WTC11 (cell line): ENCODE measurements at places on chromosomes 4 and X. TPM values are rescaled to one million over a fixed set of nuclear protein-coding genes. Genes with fewer than 3 reads are reported as not detected.

Gene SLC6A8
- total RNA-seq = 102 to 112 TPM (median 110 TPM) in 3 replicates

Gene CFAP47
- total RNA-seq = 0.07 TPM in 1 of 3 replicates, not detected in the others

Gene SNX25
- 16.9 to 20.9 TPM (median 19.1 TPM) in 3 replicates for total RNA-seq

Gene NCAPG
- 54.7 to 61.9 TPM (median 55.9 TPM) in 3 replicates for total RNA-seq

DNA sequence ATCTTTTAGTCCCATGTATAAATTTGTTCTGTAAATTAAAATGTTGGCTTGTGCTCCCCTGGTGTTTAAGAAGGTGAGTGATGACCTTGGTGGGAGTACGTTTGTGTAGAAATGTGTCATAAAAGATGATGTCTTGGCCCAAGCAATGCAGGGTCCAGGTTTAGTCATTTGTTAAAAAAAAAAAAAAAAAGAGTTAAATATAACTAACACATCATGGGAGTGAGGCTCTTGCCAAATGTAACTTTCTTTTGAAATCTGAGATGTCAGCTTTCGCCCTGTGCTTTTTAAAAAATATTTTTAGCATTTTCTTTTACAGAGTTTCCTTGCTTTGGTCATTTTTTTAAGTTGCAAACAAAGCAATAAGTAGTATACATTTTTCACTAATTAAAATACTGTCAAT lies 135.6 kb downstream of the FBXO8 start:
- 0 out of 2 replicates have a peak, but pooled peaks cover 4% of the 10 kb centered on the region for H3K27me3 ChIP-seq
- no peak overlapping the region for H3K4me3 ChIP-seq
- peaks cover 3% of the 10 kb centered on the region; the same call in 1 of the 2 replicates for H3K4me1 ChIP-seq
- DNase-seq = no peak
- H3K36me3 ChIP-seq = no peaks in the 10 kb centered on the region

DNA sequence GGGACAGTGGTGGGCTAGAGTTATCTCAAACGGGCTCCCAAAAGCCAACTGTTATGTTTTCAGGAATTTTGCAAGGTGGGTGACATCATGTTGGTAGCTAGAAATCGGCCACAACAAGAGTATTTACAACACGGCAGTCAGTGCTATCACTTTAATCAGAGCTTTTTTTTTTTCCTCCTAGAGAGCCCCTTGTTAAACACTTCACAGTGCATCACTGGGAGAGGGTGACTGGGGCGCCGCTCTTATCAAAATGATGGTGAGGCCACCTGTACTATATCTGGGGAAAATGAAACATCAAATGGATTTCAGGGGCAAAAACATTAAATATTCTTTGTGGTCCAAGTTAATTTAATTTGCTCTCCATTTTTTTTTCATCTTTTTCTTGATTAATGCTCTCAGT lies 44.9 kb downstream of the MAMLD1 start:
- no peak for DNase-seq
- H3K27ac ChIP-seq = no peak overlapping the region
- peaks cover under 1% of the 10 kb centered on the region for H3K4me1 ChIP-seq
- H3K27me3 ChIP-seq = no peaks in the 10 kb centered on the region
- H3K36me3 ChIP-seq = no peaks in the 10 kb centered on the region
- H3K4me3 ChIP-seq = no peak overlapping the region

GRCh38 chr4:78661921-78662521 lies 110.5 kb downstream of the ANXA3 start:
- no peak overlapping the region; the same call in 1 of the 2 replicates for H3K27ac ChIP-seq
- DNase-seq = no peak
- H3K4me3 ChIP-seq = no peak overlapping the region
- peaks cover 3% of the 10 kb centered on the region; the same call in 1 of the 2 replicates for H3K27me3 ChIP-seq

DNA sequence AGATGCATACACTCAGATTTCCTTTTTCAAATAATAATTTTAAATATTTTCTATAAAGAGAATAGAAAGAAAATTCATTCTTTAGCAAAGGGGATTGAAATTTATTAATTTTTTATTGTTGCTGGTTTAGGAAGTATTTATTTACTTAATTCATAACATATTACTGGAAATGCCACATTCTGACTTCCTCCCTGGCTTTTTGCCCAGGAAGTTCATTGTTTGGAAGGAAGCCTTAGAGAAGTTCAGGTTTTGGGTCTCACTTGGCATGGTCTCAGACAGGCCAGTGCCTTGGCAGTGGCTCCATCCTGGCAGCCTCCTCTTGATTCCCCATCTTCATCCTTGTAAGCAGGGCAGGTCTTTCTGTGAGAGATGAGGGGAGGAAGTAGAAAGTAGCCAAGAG lies 50.5 kb downstream of the IL15 start:
- no peaks in the 10 kb centered on the region for H3K4me1 ChIP-seq
- no peak for DNase-seq
- no peak overlapping the region for H3K4me3 ChIP-seq

GRCh38 chr4:128290526-128290925 lies 2.9 kb upstream of the PGRMC2 start:
- peaks cover 5% of the 10 kb centered on the region; the same call in 1 of the 2 replicates for H3K36me3 ChIP-seq
- H3K4me1 ChIP-seq = peaks cover 30% of the 10 kb centered on the region
- no peaks in the 10 kb centered on the region for H3K27me3 ChIP-seq
- no peak overlapping the region; the same call in 1 of the 2 replicates for H3K27ac ChIP-seq
- DNase-seq = no peak

DNA sequence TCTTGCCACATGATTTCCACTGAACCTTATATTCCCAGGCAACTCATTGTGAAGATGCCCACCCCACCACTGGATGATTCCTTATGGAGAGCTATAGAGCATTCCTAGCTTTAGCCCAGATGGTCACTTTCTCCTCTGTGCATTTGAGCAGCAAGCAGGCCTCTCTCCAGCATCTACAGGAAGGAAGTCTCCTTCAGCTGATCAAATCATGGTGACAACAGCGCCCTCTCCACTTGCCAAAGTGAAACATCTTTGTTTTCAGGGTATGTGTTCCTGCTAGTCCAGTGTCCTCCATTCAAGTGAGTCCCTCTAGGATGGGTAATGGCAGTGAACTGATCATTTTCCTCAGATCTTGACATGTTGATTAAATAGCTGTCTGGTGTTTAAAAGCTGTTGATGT lies 10.9 kb upstream of the SYTL5 start:
- H3K27me3 ChIP-seq = no peaks in the 10 kb centered on the region
- H3K36me3 ChIP-seq = no peaks in the 10 kb centered on the region
- DNase-seq = no peak

DNA sequence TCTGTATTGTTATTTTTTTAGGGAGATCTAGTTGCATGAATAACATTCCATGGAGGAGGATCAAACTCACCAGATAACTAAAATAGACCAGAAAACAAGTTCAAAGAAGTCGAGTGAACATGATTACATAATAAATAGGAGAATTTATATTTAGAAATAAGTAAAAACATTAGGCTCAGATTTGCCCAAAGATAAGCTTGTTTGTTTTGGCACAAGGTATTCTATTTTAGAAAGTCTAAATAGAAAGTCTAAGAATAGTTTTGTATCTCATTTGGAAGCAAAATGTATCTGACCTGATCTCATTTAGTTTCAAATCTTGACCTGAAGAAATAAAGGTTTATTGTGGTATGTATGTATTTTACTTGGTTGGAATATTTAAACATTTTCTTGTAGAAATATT lies 670.6 kb upstream of the GALNTL6 start:
- DNase-seq = no peak
- peaks cover 2% of the 10 kb centered on the region; the same call in 1 of the 2 replicates for H3K4me1 ChIP-seq
- no peaks in the 10 kb centered on the region for H3K27me3 ChIP-seq
- H3K4me3 ChIP-seq = no peak overlapping the region
- H3K27ac ChIP-seq = no peak overlapping the region
- H3K36me3 ChIP-seq = no peaks in the 10 kb centered on the region

DNA sequence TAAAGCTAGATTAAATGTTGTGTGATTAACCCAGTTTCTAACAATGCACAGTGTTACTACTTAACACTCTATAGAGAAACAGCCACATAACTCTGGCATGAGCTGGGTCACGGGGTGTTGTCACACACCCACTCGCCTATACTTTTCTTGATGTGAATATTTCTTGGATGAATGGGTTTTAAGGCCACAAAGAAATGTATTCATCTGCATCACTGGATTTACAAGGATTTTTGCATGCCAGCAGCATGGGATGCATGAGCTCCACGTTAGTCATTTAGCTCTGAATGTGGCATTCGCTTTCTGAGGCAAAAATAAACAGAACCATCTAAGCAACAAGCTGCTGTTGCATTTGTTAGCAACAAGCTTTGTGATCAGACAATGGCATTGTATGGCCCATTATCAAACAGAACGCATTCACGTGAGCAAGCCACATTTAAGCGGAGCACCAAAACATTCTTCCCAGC lies 89.7 kb downstream of the LRP2BP start:
- peak overlapping the region; percentile 79 for H3K27ac ChIP-seq
- H3K27me3 ChIP-seq = no peaks in the 10 kb centered on the region
- peaks cover 11% of the 10 kb centered on the region for H3K36me3 ChIP-seq
- peak overlapping the region; percentile 15 for H3K4me3 ChIP-seq
- DNase-seq = no peak
- peaks cover 37% of the 10 kb centered on the region for H3K4me1 ChIP-seq

DNA sequence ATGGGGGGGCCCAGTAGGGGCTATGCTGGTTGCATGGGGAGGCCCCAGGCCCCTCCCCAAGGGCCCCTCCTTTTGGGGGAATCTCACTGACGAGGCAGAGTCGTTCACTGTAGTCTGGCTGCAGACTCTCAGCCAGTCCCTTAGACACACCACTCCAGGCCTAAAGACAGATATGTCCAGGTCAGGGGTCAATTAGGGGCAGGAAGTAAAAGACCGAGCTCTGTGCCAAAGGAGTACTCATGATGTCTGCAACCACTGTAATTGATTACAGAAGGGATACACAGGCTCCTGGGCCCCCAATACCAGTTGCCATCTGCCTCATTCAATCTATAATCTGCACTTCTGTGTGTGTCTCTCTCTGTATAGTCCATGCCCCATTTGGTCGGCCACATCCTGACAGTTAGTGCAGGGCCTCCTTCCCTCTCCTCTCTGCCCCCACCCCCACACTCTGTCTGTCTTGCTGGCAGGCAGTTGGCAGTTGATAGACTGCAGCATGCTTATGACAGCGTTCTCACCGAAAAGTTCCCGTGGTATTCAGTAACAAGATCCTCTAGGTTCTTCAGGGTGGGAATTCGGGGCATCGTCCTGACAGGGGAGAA lies 1.3 kb upstream of the CXorf65 start:
- DNase-seq = no peak
- peaks cover 36% of the 10 kb centered on the region for H3K4me1 ChIP-seq
- H3K4me3 ChIP-seq = no peak overlapping the region
- peaks cover 45% of the 10 kb centered on the region for H3K27me3 ChIP-seq

DNA sequence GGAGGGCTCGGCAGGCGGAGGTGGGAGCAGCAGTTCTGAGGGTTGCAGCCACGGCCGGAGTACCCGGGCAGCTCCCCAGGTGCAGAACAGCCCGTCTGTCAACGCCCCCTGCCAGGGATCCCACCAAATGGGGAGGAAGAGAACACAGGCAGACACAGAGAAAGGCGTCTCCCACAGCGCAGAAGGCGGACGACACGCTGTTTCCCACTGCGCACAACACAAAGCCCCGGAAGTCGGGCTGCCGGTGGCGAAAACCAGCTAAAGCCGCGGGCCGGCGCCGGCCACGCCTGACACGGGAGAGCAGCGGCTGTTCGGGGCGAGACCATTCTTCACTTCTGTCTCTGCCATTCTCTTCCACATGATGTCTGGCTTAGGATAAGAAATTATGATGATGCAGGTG lies 31.6 kb downstream of the CTBP1 start:
- no peaks in the 10 kb centered on the region for H3K27me3 ChIP-seq
- peaks cover 31% of the 10 kb centered on the region for H3K36me3 ChIP-seq
- no peak overlapping the region for H3K4me3 ChIP-seq
- H3K27ac ChIP-seq = 0 out of 2 replicates have a peak overlapping the region, but pooled peaks have one; percentile 42
- H3K4me1 ChIP-seq = no peaks in the 10 kb centered on the region

DNA sequence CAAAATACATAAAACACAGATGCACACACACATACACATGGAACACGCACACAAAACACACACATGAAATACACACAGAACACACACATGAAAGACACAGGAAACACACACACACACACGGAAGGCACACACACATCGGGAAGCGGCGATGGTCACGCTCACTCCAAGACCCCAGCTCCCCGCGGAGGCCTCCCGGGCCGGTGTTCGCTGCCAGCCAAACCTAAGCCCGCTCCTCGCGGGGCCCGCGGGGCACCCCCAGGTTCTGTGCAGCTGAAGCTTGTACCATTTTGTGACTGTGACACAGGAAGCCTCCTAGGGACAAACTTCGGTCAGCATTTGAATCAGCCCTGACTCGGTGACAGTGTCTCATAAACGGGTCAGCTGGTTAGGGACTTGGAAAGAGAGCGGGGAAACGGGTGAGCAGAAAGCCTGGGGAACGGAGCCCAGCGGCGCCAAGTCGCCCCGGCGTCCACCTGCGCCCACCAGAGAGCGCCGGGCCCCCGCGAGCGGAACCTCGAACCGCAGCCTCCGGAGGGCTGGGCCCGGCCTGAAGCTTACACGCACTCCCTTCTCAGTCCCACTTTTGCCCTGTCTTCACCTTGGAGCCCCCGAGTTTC lies 32.1 kb downstream of the F11 start:
- H3K4me3 ChIP-seq = peak overlapping the region; percentile 52
- no peak overlapping the region; the same call in 1 of the 2 replicates for H3K27ac ChIP-seq
- H3K27me3 ChIP-seq = peaks cover 5% of the 10 kb centered on the region; the same call in 1 of the 2 replicates
- no peaks in the 10 kb centered on the region for H3K36me3 ChIP-seq

DNA sequence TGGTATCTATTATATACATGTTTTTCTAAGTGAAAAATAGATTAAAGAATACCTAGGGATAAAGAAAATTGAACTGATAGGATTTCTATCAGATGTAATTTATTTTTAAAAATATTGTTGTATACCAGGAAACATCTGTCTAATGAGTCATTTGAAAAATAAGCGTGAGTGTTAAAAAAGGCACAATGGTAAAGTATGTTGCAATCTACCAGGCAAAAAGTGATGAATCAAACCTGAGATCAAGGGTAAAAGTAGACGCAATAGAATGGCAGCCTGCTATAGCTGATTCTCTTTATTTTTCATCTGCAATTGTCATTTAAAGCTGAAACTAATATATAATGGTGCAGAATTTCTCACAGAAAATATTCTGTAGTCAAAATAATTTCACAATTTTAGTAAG lies 1119.6 kb downstream of the PCDH18 start:
- H3K27me3 ChIP-seq = no peaks in the 10 kb centered on the region
- H3K4me3 ChIP-seq = no peak overlapping the region
- no peak overlapping the region for H3K27ac ChIP-seq
- no peaks in the 10 kb centered on the region for H3K36me3 ChIP-seq

- H3K27me3 ChIP-seq = no peaks in the 10 kb centered on the region
- DNase-seq = no peak
- no peak overlapping the region for H3K4me3 ChIP-seq
- H3K4me1 ChIP-seq = peaks cover 14% of the 10 kb centered on the region
- no peak overlapping the region for H3K27ac ChIP-seq
Measured at GRCh38 chrX:135549519-135549918, 29.1 kb downstream of the INTS6L start.

DNA sequence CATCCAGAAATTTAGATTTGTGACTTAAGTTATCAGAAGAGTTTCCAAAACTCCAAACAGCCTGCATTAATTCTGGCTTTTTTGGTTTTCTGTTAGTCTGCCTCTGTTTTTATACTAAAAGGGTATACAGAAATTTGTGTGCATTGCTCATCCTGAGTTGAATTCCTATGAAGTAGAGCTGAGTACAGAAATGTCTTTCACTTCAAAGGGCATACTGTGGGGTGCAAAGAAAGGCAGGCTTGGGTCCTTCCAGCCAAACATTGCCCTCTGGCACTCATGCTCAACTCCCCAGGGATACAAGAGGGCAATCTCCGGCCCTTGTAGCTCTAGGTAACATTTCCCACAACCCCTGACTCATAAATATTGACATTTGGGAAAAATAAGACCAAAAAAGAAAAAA lies 27.6 kb upstream of the TMEM184C start:
- no peak for DNase-seq
- H3K36me3 ChIP-seq = peaks cover 10% of the 10 kb centered on the region
- no peak overlapping the region for H3K27ac ChIP-seq
- peaks cover 23% of the 10 kb centered on the region for H3K4me1 ChIP-seq
